ENCODE measurements at places on chromosomes 13 and 19.

DNA sequence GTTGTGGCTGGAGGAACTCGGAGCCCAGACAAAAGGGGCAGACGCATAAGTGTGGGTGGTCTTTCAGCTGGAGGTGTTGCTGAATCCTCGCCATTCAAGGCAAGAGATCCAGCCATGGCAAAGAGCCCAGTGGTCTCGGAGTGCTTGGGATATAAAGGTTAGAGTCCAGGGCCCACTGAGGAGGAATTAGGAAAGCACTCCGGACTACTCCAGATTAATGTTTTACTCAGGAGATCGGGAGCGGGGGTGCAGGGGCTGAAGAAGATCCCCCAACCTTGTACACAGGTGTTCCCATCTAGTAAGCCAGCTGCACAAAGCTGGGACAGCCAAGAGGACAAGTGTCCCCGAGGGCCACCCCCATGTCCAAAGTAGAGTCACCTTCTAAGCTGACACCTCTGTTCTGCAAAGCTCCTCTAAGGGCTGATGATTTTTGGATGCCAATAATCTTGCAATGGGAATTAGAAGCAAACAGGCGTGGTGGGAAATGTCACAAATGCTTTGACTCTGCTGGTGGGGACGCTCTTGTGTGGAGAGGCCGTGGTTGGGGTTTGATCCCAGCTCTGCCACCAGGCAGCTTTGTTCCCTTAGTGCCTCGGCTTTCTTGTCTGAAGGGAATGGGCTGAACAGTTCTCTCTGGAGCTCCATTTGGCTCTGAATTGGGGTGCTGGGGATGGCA is 194.3 kb upstream of the SOX1 start:
- DNase-seq: no peak

- no peak for DNase-seq
These were observed 127.7 kb downstream of the UQCRFS1 start for GRCh38 chr19:29085206-29085605.

GRCh38 chr13:61477619-61478018 is 62.0 kb upstream of the PCDH20 start:
- DNase-seq: no peak

GRCh38 chr19:31501427-31502195 is 152.4 kb upstream of the TSHZ3 start:
- no peak for DNase-seq

Data from GF-D8 (cell line).